ENCODE measurements at places on chromosomes 1 and 21.

GRCh38 chr1:36594023-36594422 lies 111.3 kb upstream of the CSF3R start:
- DNase-seq = no peak

GRCh38 chr1:107920999-107921398 lies 44.0 kb downstream of the VAV3 start:
- DNase-seq = no peak

DNA sequence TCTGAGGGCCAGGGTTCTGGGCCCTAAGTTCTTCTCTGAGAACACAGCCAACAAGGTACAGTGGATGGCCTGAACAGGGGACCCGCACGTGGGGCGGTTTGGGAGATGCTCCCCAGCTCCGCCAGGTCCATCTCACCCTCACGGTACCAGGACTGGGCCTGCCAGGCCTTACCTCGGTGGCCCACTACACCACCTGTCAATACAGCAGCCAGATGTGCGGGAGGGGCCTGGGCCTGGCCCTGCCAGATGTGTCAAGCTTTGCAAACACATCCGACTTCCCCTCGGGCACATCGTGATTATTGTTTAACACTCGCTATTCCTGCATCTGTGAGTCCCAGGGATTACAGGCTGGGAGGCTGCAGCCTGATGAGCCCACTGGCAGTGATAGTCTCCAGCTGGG lies 122.4 kb downstream of the LACTBL1 start:
- DNase-seq = no peak

GRCh38 chr1:13642306-13643004 lies 57.5 kb upstream of the PRDM2 start:
- no peak for DNase-seq

DNA sequence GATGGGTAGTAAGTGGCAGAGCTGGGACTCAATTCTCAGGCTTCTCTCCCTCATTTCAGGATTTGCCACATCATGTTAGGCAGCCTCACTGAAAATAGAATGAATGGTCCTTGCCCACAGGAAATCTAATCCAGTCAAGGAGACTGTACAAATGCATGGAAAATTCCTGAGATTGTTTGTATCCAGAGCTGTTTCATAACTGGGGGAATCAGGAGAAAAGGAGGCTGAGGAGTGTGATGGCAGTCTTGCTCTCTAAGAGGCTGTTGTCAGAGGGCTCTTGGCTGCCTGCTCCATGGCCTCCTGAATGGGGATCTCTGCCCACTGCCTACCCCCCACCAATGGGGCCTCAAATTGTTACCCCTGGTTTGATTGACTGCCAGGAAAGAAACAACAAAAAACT lies 141.9 kb upstream of the TNR start:
- DNase-seq = no peak

GRCh38 chr1:65208563-65208973 lies 60.6 kb downstream of the AK4 start:
- no peak for DNase-seq

GRCh38 chr1:233224311-233224710 lies 71.2 kb downstream of the PCNX2 start:
- DNase-seq = no peak

DNA sequence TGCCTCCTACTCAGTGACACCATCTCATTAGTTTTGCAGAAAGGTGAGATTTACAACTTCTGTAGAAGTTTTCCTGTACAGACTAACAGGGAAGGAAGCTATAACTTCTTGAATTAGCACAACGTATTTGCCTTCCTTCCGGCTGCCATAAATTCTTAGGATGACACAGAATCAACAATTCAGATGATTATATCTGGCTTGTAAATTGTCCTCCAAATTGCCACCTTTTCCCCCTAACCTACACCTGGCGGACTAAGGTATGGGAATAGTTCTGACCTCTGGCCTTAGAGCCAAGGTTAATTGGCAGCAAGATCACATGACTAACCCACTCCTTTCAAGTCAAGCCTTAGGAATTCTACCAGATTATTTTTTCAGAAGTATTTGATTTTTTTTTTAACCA lies 284.3 kb downstream of the LMO4 start:
- no peak for DNase-seq

DNA sequence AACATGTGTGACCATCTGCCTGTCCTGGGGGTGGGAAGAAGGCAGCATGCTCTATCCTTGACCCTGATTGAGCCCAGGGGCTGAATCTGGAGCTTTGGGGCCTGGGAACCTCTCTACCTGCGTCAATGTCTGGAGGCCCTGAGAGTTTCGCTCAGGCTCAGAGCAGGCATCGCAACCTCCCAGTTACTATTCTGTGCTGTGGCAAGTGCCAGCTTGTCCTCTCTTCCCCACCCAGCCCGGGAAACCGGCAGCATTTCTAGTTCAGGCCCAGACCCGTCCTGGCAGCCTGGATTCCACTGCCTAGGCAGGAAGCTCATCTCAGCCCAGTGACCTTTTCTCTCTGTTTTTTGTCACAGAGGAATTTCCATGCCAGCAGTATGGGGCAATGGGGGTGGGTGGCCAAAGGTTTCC lies 10.0 kb upstream of the IRF6 start:
- no peak for DNase-seq

- no peak for DNase-seq
Observed at GRCh38 chr1:169326956-169327268, 40.7 kb downstream of the NME7 start.

- DNase-seq = no peak
Observed at GRCh38 chr1:235004840-235005391, 123.7 kb downstream of the TOMM20 start.

DNA sequence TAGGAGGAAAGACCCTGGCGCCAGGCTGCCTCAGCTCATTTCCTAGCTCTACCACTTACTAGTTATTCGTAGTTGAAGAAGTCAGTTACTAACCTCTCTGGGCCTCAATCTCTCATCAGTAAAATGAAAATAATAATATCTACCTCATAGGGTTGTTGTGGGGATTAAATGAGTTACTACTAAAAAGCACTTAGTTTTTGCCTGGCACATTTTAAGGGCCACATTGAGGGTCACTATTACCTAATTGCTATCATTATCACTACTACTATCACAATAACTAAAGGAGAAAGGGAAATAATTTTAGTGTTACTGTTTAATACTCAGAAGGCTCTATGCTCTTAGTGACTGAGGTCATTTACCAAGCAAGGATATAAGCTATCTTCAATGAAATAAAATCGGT lies 25.0 kb downstream of the TRIT1 start:
- no peak for DNase-seq

- no peak for DNase-seq
Observed at GRCh38 chr1:119862276-119862675, 34.0 kb downstream of the ADAM30 start.

DNA sequence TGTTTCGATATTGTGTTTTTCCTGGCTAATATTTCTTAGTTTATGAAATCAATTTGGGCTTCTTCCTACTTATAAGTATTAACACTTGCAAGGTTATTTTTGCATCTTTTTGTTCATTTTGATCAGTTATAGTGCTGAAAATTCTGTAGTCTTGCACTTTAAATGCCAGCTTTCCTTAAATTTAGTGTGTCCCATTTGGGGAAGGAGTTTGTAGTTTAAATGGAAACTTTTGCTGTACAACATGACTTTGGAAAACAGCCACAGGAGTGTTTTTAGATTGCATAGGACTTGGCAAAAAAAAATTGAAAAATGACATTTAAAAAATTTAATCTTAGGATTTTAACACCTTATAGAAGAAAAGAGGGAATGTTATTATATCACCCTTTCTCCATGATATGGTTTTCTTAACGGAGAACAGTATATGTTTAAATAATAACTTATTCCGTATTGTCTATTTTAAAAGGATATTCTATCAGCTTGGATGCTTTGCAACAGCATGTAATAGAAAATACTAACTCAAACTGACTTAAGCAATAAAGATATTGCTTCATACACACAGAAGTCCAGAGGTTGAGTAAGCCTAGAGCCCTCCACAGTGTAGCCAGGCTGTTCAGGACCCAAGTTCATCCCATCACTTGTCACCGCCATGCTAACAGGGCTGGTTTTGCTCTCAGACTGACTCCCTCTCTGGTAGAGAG lies 53.8 kb downstream of the LYPLAL1 start:
- no peak for DNase-seq

DNA sequence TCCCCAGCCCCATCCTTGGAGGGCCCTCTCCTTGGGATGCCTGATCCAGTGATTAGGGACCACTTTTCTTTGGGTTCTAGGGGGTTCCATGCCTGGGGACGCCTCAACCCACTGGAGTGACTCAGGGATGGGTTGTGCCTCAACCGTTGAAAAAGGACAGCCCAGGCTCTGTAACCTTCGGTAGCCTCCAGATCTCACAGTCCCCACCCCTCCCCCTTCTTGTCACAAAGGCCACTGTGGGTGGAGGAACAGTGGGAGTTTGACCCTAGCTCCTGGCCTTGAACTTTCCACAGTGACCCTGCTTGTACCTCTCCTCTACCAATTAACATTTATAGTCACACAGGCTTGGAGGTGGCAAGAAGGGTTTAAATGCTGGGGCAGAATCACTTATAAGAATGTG lies 2.6 kb upstream of the RORC start:
- DNase-seq = no peak

DNA sequence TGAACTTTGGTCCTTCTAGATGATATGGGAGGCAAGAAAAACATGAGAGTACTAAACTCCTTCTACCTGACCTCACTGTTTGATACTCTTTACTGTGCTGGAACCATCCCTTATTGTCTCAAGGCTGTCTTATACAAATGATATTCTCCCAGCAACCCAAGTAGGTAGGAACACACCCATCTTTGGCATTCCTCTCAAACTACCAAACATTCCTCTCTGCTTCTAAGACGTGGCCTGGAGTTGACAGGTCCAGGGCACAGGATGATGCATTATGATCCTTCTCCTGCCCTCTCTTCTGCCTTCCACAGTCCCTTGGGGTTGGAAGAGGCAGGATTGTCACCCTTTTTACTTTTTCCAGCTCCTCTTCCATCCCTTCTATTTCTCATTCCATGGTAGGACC lies 90.5 kb downstream of the SPATA17 start:
- no peak for DNase-seq

GRCh38 chr1:162908780-162909179 lies 47.8 kb upstream of the CCDC190 start:
- no peak for DNase-seq

DNA sequence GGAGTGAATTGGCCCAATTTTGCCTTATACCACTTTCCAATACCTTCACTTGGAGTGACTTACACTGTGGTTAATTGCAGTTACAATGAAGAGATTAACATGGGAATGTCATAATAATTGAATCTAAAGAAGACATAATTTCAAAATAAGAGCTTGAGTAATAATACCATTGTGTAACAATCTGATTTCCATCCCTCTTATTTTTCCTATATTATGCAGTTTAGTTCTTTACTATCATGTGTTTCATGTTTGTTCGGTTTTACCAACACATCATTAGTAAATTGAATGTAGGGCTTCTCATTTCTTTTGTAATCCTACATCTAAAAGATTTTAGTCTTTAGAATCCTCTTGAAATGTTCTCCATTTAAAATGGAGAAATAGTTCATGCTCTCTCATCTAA lies 19.2 kb upstream of the XPR1 start:
- DNase-seq = no peak

DNA sequence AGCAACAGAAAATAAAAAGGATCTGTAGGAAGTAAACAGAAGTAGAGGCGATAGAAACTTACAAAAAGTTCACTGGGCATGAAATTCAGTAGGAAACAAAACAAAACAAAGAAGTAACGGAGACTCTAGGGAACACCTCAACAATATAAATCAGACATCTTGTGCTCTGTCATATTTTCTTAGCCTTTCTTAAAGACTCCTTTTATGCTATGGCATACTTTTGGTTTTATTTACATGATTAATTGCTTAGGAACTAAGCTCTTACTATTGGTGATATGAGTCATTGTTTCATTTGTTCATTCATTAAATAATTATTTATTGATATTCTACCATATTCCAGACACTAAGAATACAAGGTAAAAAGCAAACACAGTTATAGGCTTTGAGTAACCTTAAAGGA lies 126.6 kb downstream of the KCNT2 start:
- no peak for DNase-seq

DNA sequence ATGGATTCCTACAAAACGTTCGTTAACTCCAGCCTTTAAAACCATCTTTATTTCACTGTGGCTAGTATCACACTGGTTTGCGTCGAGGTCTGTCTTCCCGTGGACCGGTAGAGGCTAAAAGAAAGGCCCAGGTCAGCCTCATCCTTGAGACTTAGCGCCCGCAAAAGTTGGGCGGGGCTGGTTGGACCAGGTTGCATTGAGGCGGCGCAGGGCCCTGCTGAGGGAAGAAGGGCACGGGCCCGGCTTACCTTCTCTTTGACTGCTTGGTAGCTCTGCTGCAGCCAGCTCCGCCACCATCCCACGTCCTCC lies 455 bp downstream of the BSDC1 start:
- DNase-seq = no peak

GRCh38 chr1:28441674-28442073 lies 64.2 kb upstream of the RCC1 start:
- DNase-seq = no peak

DNA sequence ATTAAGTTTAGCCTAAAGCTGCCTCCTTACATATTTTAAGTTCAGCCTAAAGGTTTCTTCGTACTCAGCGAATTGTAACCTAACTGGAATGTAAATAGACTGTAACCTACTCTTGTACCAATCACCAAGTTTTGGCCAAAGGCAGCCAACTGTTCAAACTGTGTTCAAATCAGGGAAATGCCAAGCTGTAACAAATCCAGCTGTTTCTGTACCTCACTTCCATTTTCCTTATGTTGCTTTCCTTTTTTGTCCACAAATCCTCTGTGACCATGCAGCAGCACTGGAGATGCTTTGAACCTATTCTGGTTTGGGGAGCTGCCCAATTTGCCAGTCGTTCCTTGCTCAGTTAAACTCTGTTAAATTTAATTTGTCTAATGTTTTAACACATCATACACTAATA lies 3.2 kb upstream of the APOBEC4 start:
- DNase-seq = no peak

DNA sequence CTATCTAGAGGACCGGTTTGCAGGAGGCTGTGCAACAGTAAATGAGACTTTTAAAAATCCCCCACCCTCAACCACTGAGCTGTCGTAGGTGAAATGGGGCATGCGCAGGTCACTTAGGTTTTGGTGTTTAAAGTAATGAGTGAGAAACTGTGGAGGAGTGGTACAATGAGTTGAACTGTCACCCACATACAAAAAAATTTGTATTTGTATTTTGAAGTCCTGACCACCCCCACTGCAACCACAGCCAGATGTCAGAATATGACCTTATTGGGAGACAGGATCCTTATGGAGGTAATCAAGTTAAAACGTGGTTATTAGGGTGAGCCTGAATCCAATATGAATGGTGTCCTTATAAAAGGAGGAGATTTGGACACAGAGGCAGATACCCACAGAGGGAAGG lies 1.6 kb upstream of the IRF6 start:
- DNase-seq = no peak

GRCh38 chr1:4786055-4786454 lies 131.6 kb downstream of the AJAP1 start:
- DNase-seq = no peak

DNA sequence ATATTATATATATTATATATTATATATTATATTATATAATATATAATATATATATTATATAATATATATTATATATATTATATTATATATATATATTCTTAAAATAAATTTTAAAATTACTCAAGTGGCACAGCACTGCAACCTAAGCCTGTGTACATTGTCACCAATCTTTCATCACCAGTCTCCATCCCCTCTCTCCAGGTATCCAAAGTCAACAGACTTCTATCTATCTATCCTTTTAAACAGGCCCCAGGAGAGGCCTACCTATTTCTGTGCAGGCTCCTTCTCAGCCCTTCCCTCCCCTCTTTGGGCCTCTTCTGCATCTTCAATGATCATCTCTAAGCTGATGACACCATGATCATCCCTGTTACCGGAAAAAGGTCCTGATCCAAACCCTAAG lies 111.7 kb downstream of the RHOU start:
- DNase-seq = no peak
